ENCODE measurements at places on chromosomes 2 and 18. TPM values are rescaled to one million over a fixed set of nuclear protein-coding genes. Genes with fewer than 3 reads are reported as not detected.
A peak's percentile ranks its signal among the peaks of the same experiment; 100 is the strongest.

Gene PTPN2
- polyA plus RNA-seq = 71.0 TPM

Gene TTLL4
- 34.0 TPM for polyA plus RNA-seq

Gene GALR1
- polyA plus RNA-seq = 0.03 TPM

Gene KLHL41
- 1.2 TPM for polyA plus RNA-seq

Gene COPS7B
- 59.0 TPM for polyA plus RNA-seq

Gene ANO7
- 2.8 TPM for polyA plus RNA-seq

Gene PNO1
- polyA plus RNA-seq = 14.2 TPM

Gene MAL
- 0.76 TPM for polyA plus RNA-seq

Gene CPS1
- polyA plus RNA-seq = 7.8 TPM

Gene STPG4
- 0.54 TPM for polyA plus RNA-seq

DNA sequence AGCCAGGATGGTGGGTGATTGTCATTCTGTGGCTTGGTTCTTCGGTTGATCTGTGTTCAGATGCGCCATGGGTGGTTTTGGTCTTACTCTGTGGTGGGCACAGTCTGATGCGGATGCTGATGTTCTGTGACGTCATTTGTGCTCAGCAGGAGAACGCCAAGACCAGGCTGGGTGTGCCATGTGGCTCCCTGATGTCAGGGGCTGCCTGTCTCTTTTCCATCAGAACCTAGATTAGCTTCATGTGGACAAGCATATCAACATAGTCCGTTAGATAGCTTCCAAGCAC is 100.6 kb upstream of the ARL4C start:
- no peak for DNase-seq

DNA sequence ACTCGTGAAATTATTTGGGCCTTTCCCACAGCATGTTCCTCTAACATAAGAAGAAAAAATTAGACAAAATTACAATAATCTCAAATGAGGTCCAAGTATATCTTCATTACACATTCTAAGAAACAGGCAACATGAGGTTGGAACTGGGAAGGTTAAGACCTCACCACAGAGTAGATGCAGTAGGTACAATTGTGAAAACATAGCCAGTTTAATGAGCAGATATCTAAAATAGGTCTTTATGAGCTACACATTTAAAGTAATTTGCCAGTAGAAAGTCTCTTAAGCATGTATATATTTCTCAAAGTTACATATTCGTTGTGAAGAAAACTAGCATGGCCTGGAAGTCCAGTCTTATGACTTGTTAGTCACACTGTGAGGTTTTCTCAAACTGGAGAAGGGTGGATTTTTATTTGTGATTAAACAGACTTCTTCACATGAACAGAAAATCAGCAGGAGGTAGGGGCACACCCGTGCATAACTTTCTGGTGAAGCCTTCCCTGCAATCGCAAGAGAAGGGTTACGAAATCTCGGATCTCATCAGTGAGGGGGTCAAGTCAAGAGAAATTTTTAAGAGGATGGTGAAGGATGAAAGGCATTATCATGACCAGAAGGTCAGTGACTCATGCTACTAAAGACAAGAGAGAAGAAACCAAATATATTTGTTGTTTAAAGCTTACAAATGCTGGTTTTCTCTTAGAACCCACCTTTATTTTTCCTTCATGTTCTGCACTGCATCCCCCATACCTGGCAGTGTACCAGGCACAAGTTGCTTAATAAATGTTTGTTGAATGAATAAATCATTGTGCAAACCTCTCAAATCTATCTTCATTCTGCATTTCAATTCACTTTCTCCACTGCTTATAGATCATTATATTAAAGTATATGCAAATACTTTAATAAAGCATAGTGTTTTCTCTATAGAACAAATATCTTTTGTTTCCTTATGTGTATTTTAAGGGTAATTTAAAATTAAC is 5.1 kb upstream of the RAB27B start:
- no peak for DNase-seq

- no peak for DNase-seq
These were observed 160.2 kb downstream of the TAF4B start for GRCh38 chr18:26386441-26386840.

- DNase-seq = no peak
These were observed 19.6 kb downstream of the EHBP1 start for GRCh38 chr2:62724886-62725711.

GRCh38 chr2:27537287-27537686 is 40.6 kb downstream of the GCKR start:
- DNase-seq = no peak

GRCh38 chr2:172693037-172693436 is 42.6 kb upstream of the RAPGEF4 start:
- no peak for DNase-seq

- no peak for DNase-seq
These were observed 474.2 kb upstream of the MYT1L start for GRCh38 chr2:2805263-2805662.

- no peak for DNase-seq
These were observed 42.8 kb downstream of the CCDC102B start for GRCh38 chr18:68840554-68841263.

GRCh38 chr2:29061616-29062015 is 12.7 kb downstream of the PCARE start:
- DNase-seq = no peak

GRCh38 chr18:32042337-32042736 is 23.7 kb downstream of the RNF125 start:
- no peak for DNase-seq

- DNase-seq = no peak
These were observed 142.4 kb downstream of the SOCS6 start for GRCh38 chr18:70431203-70431624.

DNA sequence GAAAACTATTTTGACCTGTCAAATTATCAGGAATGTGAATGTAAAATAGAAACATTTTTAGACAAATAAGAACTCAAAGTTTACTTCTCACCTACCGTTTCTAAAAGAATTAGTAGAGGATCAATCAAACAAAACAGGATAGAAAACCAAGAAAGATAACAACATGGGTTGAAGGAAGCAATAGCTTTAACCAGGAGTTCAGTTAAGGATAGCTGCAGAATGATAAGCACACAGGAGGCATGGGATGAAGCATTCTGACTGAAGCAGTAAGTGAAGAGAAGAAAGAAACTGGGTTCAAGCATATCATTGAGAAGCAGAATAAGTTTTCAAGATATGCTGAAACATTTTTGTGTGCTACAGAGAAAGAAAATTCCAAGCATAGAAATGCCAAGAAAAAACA is 52.3 kb downstream of the TWSG1 start:
- no peak for DNase-seq

DNA sequence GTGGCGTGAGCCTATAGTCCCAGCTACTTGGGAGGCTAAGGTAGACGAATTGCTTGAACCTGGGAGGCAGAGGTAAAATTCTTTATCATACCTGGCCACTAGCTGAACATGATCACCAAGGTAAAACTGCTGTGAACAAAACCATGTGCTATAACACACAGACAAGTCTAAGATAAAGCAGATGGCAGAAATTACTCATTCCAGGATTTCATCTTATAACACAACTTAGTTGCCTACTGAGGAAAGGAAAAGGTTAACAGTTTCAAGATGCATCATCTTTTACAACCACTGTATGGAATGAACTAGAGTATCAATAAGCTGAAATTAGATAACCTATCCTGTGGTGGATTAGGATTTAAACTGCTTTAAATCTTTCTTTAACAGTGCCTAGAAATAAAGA is 8.3 kb downstream of the ARL5A start:
- no peak for DNase-seq

- DNase-seq = no peak
These were observed 23.0 kb downstream of the KLHL14 start for GRCh38 chr18:32749809-32750208.

DNA sequence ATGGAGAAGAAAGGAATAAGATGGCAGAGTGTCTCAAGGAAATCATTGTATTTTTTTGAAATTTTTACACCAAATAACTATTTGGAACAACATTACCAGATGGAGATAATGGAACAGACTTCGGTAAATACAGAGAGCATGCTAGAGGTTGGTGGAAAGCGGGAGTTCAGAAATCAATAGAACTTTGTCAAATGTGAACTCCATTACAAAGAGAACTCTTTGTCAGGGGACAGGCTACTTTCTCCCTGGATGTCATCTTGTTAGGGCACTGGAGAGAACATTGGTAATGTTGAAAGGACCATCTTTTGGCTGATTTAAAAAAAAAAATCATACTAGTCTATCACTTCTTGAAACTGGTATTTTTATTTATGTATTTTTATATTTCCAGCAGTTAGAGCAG is 30.8 kb downstream of the DCC start:
- DNase-seq = no peak

- no peak for DNase-seq
These were observed 97.8 kb downstream of the HDAC4 start for GRCh38 chr2:239302808-239303557.

DNA sequence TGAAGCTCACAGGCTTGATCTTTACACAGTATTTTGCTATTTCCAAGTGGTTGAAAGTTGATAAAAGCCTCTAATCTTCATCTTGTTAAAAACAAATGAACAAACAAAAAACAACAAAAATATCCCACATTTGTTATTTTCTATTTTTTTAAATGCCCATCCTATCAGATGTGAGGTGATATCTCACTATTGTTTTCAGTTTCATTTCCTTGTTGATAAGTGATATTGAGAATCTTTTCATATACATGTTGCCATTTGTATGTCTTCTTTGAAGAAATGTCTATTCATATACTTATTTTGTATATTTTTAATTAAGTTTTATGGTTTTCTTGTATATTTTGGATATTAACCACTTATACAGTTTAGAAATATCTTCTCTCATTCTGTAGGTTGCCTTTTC is 175.8 kb downstream of the CALCRL start:
- DNase-seq = no peak

- no peak for DNase-seq
These were observed 260.6 kb upstream of the NT5C1B start for GRCh38 chr2:18849841-18850578.

GRCh38 chr18:48689548-48689947 is 150.7 kb downstream of the CTIF start:
- DNase-seq = no peak

DNA sequence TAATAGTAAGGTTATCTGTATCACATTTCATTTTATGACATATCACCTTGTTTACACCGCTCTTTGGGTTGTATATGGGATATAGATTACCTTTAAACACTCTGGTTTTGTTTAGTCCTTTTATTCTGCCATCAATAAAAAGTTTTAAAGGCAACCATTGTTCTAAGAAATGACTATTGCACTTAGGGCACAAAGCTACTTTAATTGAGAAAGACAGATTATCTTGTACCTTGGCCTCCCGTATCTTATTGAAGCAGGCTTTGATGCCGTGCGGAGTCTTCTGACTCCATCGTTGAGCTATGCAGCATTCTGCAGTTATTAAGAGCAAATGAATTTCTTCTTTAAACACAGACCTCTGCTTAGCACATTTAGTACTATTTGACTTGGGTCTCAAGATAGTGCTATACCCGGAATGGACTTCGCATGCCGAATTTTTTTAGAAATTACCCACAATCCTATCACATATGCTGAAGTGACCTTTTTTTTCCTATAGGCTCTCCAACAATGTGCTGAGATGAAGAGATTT is 16.7 kb downstream of the PKDCC start:
- DNase-seq = no peak

DNA sequence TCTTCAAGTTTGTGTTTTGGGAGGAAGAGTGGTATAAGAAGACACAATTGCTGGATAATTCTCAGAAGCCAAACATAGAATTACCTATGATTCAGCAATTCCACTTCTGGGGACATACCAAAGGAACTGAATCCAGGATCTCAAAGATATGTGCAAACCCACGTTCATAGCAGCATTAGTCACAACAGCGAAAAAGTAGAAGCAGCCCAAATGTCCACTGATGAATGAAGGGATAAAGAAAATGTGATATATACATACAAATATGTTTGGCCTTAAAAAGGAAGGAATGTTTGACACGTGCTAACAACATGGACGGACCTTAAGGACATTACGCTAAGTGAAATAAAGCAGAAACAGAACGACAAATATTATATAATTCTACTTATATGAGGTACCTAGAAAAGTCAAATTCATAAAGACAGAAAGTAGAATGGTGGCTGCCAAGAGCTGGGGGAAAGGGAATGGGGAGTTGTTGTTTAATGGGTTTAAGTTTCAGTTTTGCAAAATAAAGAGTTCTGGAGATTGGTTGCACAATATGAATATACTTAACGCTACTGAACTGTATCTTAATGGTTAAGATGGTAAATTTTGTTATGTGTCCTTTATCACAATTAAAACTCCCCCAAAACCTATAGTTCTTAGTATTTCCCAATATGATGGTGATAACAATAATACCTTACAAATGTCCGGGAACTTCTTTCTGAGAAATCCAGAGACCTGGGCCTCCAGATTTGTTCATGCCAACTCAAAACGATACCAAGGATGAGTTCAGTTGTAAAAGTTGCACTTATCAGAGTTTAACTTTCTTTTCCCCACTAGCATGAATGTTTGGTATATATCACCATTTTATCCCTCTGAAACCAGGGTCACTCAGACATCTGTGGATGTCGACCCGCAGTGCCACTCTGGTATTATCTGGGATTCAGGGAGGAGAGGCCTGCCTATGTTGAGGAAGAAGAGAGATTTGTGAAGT is 33.7 kb upstream of the WIPF1 start:
- DNase-seq = no peak

- DNase-seq = no peak
These were observed 7.3 kb downstream of the PRADC1 start for GRCh38 chr2:73225513-73226360.

GRCh38 chr2:168731616-168732015 is 70.8 kb upstream of the NOSTRIN start:
- DNase-seq = no peak

GRCh38 chr18:62867534-62867933 is 152.2 kb downstream of the PHLPP1 start:
- no peak for DNase-seq

GRCh38 chr18:58152891-58153290 is 108.9 kb downstream of the NEDD4L start:
- no peak for DNase-seq

GRCh38 chr2:160482673-160483072 is 10.9 kb downstream of the RBMS1 start:
- no peak for DNase-seq

GRCh38 chr2:168039881-168040280 is 207.5 kb downstream of the STK39 start:
- no peak for DNase-seq

DNA sequence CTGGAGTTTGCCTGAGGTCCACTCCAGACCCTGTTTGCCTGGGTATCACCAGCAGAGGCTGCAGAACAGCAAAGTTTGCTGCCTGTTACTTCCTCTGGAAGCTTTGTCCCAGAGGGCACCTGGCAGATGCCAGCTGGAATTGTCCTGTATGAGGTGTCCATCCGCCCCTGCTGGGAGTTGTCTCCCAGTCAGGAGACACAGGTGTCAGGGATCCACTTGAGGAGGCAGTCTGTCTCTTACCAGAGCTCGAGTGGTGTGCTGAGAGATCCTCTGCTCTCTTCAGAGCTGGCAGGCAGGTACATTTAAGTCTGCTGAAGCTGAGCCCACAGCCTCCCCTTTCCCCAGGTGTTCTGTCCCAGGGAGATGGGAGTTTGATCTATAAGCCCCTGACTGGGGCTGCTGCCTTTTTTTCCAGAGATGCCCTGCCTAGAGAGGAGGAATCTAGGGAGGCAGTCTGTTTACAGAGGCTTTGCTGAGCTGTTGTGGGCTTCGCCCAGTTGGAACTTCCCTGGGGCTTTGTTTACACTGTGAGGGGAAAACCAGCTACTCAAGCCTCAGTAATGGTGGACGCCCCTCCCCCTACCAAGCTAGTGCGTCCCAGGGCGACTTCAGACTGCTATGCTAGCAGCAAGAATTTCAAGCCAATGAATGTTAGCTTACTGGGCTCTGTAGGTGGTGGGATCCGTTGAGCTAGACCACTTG is 34.7 kb downstream of the TFPI start:
- DNase-seq = no peak

- peak; percentile 89 for DNase-seq
These were observed 141.2 kb upstream of the CTAGE1 start for GRCh38 chr18:22558945-22559385.
